ENCODE measurements at places on chromosomes 12 and 14.

- no peak for DNase-seq
These were observed 116.6 kb upstream of the BCL2L14 start for GRCh38 chr12:11954181-11954580.

GRCh38 chr12:115174920-115175319 lies 490.9 kb upstream of the TBX3 start:
- DNase-seq = no peak

DNA sequence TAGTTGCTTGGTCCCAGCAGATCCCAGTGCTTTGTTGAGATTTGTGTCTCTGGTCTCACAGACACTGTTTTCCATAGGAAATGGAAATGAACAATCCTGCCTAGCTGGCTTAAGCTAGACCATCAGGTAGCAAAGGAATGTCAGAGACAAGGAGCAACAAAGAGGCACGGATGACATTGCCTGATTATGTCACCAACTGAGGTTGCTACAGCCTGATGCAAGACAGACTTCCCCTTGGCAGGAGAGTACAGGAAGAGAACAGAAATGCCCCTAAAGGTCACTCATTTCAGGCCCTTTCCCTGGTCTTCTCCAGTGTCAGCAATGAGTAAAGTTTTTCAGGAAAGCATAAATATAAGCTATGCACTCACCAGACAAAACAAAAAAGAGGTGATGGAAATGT lies 2.0 kb upstream of the PRB2 start:
- DNase-seq = no peak

GRCh38 chr12:127064207-127064606 lies 1202.8 kb upstream of the TMEM132C start:
- no peak for DNase-seq

DNA sequence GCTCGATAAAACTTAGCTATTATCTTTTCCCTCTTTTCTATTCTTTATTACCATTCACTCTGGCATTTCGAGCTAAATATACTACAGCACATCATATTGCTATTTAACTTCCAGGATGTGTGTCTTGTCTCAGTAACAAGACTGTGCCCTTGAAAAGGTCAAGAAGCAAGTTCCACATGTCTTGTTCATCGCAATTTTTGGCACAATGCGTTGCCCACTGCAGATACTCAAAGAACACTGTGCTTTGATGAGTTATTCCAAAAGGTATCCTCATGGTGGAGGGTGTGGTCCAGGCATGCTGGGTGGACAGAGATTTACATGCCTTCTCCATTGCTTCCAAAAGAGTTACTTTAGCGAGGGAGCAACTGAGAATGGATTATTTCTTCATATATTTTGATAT lies 6.6 kb downstream of the E2F7 start:
- DNase-seq = no peak

GRCh38 chr12:105831372-105831771 lies 307.4 kb downstream of the NUAK1 start:
- no peak for DNase-seq

DNA sequence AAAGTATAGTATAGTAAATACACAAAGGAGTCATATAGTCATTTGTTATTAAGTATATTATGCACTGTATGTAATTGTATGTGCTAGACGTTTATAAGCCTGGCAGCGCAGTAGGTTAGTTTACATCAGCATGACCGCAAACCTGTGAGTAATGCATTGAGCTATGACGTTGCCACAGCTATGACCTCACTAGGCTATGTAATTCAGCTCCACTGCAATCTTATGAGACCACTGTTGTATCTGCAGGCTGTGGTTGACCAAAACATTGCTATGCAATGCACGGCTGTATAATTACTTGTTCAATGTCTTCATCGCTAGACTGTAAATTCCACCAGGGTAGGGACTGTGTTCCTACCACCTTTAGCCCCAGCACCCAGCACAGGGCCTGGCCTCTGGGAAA lies 53.2 kb upstream of the VASH1 start:
- DNase-seq = no peak

- DNase-seq = peak; percentile 30
These were observed 592 bp upstream of the KCNK10 start for GRCh38 chr14:88323523-88324199.

GRCh38 chr12:71054551-71054950 lies 103.2 kb downstream of the TSPAN8 start:
- no peak for DNase-seq

Measured in stimulated activated CD8-positive, alpha-beta memory T cell treated with anti-CD3 and anti-CD28 coated beads, Interleukin-4, amount 100 ng/mL, for 48 hours (primary cell).